T-helper 2 cell (primary cell): ENCODE measurements at places on chromosomes 3 and 15.

- no peak for DNase-seq
These were observed 91.1 kb upstream of the RNF7 start for GRCh38 chr3:141646760-141647561.

GRCh38 chr15:66488525-66488924 is 9.0 kb downstream of the SNAPC5 start:
- no peak for DNase-seq

DNA sequence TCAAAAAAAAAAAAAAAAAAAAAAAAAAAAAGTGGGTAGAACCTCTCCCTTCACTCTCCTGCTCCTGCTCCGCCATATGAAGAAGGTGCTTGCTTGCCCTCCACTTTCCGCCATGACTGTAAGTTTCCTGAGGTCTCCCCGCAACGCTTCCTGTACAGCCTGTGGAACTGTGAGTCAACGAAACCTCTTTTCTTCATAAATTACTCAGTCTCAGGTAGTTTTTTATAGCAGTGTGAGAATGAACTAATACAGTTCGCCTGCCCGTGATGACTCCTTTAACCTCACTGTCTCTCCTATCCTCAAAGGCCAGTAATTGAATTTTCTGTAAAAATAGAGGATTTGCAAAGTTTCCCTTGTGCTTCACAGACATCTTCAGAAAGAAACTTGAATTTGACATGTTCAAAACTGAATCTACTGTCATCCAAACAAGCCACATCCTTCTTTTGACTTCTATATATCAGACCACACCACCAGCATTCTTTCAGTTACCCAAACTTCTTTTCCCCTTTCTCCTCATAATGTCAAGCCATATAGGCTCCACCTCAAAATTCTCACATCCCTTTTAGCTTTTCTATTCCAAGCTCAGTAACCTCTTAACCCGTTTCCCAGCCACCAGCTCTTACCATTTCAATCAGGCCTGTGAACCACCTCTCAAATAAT is 44.3 kb downstream of the P2RY1 start:
- no peak for DNase-seq

DNA sequence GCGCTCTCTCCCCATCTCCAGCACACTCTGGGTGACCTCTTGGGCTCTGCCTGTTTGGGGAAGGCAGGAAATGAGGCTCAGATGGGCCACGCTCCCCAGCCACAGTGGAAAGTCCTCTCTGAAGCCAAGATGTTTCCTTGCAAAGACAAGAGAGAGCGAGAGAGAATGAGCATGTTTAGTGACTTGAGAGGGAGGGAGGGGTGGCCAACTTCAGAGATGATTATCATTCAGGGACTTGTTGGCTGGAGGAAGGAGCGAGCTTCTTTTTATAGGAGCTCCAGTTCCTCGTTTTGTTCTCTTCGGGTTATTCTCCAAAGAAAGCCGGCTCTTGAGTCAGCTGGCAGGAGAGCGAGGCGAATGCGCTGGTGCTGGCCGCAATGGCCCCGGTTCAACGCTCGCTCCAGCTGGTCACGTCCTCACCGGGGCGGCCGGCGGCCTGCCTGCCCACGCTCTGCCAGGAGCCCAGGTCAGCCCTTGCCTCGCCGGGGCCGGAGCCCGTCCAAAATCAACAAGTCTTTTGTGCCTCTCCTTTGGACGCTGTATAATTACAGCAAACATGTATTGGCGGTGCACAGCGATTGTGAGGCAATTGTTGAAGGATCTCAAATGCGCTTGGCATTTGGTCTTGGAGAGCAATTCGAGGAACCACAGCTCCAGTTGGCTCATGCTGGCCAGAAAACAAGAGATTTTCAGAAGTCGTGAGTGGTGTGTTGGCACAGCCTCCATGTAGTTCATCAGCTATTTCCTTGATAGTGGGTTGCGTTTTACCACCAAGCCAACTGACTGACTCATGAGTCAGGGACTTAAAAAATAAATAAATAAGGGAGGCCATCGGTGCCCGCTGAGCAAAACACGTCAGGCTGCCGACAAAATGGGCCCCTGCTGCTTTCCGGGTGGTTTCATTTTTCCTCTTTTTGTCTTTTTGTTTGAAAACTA is 288.6 kb downstream of the UACA start:
- no peak for DNase-seq

DNA sequence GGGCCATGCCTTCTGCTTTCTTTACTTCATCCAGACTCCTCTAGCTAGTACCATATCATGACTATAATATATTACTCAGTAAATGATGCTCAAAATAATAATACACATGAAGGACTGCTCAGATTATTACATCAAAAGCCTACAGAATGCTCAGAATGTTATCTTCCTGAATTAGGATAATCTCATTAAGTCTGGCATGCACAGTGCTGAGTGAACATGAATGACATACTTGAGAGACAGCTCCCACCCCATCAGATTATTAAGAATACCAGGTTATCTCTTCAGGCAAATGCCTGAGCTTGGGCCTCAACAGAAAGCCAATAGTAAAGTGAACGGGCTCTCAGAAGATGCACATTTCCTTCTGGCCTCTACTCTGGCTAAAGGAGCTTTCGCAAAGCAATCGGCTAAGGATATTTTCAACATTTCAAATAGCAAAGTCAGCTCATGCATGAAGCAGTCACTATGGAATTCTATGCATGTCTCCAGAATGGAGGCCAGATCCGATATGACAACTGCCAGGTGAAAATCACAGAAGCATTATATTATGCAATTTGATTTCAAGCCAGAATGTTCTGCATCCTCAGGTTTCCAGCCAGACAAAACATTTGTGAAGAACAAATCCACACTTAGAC is 122.6 kb downstream of the KCNMB2 start:
- DNase-seq = no peak

DNA sequence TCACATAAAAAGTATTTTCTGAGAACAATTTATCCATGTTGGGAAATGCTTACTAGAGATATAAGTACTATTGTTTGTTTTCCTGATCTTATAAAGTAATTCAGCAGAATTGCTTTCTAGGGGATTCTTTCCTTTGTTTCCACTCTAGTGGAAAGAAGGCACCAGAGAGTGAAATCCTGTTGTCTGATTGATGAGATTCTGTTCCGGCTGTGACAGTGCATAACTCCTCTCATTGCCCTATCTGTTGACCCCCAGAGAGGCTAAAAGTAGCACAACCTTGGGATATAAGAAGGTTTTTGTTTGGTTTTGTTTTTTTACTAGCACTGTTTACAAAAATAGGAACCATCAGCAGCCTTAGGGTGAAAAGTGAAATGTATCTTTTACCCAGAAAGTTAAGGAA is 114.1 kb downstream of the ALCAM start:
- no peak for DNase-seq

DNA sequence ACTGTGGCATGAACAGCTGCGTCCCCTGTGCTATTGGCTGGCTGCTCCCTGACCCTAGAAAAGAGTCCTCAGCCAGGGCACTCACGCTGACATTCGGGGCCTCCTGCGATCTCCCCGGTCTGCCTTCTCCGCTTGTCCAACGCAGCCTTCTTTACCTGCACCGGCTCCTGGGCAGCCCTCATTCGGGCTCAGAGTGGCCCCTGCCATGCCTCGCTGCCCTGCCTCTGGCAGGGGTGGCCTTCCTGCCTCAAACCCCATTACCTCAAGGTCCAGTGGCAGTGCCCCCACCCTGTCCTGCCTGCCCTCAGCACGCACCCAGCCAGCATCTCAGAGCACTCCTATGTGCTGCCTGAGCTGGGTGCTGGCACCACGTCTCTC is 86.5 kb downstream of the TBC1D2B start:
- no peak for DNase-seq

GRCh38 chr3:12992629-12993516 is 80.4 kb downstream of the IQSEC1 start:
- no peak for DNase-seq

DNA sequence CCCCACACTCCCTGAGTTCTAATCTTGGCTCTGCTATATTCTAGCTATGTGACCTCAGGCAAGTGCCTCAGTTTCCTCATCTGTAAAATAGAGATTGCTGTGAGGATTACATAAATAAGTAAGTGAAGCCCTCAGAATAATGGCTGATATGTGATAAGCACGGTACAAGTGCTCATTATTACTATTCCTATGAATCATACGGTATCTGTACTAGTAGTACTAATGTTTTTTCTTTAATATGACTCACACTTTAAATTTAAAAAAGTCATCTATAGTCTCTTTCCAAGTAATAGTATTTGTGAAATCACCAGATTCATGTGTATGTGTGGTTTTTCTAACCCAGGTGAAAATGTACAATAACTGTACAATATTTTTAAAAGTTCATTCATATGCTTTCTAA is 58.7 kb downstream of the CLDN11 start:
- DNase-seq = no peak

- DNase-seq = no peak
These were observed 403.5 kb downstream of the DIPK2A start for GRCh38 chr3:144375088-144375487.

DNA sequence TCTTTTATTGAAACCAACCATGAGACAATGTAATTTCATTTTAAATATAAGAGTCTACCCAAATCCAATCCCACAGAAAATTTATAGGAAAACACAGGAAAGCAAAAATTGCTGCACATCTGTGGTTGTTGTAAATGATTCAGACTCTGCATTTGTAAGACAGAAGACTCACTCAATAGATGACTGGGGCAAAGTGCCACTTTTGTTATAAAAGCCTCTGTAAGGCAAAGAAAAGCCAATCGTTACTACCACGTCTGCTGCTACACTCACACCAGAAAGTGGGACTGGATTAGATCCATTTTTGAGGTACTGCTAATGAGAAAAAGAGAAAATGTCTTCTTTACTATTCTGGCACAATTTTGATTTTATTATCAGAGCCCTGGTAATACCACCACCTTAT is 74.9 kb downstream of the SEMA6D start:
- DNase-seq = no peak

- DNase-seq = no peak
These were observed 29.2 kb downstream of the NEO1 start for GRCh38 chr15:73081321-73081958.

- DNase-seq = no peak
These were observed 30.1 kb downstream of the ZNF35 start for GRCh38 chr3:44678480-44679116.

- DNase-seq = no peak
These were observed 123.6 kb upstream of the GAP43 start for GRCh38 chr3:115499666-115500065.

DNA sequence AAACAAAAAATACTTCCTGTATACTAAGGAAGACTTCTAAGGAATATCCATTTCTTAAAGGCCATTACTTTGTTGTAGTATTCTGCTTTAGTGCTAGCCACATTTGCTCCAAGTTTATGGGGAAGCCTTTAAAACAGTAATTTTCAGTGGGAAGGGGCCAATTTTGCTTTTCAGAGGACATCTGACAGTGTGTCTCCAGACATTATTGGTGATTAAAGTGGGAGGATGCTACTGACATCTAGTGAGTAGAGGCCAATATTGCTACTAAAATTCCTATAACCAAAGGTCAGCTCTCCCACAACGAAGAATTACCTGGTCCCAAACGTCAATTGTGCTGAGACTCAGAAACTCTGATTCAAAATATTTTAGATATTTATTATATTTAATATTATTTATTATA is 24.8 kb downstream of the SLC28A2 start:
- no peak for DNase-seq

- no peak for DNase-seq
These were observed 388.3 kb downstream of the MFSD1 start for GRCh38 chr3:159189994-159190669.

- no peak for DNase-seq
These were observed 957.8 kb downstream of the ROBO1 start for GRCh38 chr3:78809966-78810365.

- DNase-seq = no peak
These were observed 18.1 kb downstream of the ZBBX start for GRCh38 chr3:167361948-167362347.

DNA sequence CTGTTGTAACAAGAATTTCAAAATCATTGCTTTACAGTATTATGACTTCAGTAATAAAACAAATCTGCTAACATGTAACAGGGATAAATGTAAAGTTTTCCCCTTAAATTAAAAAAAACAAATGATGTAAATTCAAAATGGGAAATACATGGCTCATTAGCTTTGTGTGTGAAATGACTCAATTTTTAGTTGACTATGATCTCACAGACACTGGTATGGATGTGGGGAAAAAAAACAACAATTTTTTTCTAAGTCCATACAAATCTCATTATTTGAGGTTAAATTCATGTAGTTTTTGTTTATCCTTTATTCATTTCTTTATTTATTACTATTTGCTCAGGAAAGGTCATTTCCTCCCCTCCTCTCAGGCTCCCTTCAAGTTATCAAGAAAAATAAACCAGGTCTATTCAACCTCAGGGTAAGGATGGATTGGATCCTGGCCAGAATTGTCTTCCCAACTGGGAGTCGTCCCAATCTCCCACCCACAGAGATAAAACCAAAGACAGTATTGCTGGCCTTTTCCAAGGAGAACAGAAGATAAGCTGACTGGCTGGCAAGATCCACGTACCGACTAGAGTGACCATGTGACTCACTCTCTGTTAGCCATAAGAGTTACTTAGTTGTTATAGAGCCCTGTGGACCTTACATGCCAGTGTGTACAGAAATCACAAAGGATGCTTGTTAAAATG is 373.3 kb downstream of the GAP43 start:
- no peak for DNase-seq

DNA sequence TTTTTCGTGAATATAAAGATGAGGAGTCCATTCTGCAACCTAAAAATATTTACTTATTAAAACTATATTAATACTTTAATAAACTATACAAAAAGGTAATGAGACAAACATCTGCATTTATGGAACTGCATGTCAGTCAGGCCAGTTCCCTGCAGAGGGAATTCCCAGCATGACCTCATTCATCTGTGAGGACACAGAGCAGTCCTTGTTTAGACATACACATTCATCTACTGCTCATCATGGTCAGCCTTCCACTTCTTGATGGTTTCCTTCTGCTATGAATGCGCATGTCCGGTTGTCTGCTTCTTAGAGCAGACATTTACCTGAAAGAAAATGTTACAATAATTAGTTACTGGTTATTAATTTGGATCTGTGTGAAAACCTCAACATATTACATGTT is 3.3 kb upstream of the ACTR8 start:
- DNase-seq = no peak

GRCh38 chr3:86168512-86168911 is 822.4 kb downstream of the VGLL3 start:
- DNase-seq = no peak

DNA sequence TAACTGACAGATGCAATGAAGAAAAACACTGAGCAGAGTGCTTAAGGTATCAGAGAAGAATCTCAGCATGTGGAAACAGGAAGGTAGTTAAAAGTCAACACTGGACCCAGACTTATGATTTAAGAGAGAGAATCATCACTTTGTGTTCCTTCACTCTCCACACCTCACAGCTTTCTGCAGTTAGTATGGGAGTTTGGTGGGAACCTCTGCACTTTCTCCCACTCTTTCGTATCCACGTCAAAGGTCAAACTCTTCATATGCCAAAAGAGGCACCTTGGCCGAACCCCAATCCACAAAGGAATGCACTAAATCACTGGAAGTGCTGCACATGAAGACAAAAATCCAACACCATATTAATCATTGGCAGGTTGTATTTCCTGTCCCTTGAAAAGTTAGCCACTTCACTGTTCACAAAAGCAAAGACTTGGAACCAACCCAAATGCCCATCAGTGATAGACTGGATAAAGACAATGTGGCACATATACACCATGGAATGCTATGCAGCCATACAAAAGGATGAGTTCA is 361.2 kb downstream of the MAGI1 start:
- DNase-seq = no peak

- DNase-seq = no peak
These were observed 101.0 kb downstream of the PLXNA1 start for GRCh38 chr3:127083778-127084397.
